ENCODE measurements at places on chromosomes 5 and 9.

- DNase-seq = peak; percentile 25
These were observed 232.1 kb downstream of the SH3GL2 start for GRCh38 chr9:17810728-17811571.

DNA sequence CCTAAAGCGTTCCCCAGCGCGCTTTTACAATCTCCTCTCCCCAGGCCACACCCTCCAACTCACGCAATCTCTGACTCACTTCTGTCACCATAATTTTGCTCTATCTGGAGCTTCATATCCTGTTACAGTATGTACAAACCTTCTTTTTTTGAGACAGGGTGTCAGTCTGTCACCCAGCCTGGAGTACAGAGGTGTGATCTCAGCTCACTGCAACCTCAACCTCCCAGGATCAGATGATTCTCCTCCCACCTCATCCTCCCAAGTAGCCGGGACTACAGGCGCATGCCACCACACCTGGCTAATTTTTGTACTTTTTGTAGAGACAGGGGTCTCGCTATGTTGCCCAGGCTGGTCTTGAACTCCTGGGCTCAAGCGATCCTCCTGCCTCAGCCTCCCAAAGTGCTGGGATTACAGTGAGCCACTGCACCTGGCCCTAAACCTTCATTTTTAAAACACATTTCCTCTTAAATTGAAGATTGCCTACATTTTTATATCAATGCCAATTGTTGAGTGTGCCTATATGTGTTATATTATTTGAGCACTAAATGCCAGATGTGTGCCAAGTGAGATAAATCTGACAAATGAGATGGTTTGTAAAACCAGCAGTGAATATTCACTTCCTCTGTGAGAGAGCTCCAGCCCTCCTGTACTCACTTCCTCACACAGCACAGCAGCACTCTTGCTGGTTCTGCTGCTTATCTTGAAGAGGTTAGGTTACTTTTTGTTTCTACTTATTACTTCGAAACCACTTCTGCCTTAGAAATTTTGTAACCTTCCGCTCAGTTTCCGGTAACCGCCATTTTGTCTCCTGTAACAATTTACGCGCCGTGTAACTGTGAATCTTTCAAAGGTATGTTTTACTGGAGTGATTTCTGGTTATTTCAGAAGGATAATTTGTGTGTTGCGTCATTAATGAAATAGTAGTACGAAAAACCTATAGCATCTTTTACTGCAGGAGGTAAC is 57.9 kb downstream of the DOCK8 start:
- peak; percentile 84 for DNase-seq

- no peak for DNase-seq
These were observed 174.9 kb upstream of the SMIM23 start for GRCh38 chr5:171610686-171611085.

GRCh38 chr5:115600766-115601165 is 1.5 kb downstream of the TICAM2 start:
- no peak for DNase-seq

DNA sequence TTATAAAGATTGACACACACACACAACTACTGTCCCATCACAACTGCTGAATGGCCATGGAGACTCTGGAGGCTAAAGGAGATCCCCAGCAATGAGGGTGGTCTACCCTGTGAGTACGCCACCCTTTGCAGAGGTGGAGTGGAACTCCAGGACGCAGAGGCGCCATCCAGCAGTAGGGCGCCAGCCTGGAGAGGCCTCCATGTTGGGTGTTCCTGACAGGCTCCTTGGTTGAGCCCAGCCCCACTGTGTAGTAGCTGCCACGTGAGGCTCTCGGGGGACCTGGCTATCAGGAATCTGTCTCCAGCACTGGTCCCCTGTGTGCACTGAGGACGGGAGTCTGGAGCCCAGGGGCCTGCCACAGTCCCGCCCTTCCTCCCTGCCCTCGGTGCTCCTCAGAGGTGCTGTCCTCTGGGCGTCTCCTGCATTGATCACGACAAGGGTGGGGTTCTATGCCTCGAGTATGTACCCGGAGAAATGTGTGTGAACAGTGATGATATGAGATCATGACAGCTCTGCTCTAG is 72.3 kb downstream of the DAP start:
- no peak for DNase-seq

DNA sequence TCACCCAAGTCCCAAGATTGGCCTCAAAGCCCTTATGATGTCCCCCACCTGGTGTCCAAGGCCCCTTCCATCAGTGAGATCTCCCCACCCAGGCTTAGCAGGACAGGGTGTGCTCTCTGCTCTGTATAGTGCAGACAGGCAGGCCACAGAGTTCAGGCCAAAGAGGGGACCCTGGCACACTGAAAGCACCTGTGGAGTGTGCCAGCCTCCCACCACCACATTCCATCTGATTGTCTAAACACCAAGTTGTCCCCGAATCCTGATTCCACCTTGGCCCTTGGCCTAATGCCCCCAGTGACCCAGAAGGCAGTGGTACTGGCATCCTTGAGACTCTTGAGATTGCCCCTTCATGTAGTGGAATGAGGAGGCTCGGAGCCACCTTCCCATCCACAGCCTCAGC is 5.4 kb downstream of the SPINK4 start:
- DNase-seq = no peak

DNA sequence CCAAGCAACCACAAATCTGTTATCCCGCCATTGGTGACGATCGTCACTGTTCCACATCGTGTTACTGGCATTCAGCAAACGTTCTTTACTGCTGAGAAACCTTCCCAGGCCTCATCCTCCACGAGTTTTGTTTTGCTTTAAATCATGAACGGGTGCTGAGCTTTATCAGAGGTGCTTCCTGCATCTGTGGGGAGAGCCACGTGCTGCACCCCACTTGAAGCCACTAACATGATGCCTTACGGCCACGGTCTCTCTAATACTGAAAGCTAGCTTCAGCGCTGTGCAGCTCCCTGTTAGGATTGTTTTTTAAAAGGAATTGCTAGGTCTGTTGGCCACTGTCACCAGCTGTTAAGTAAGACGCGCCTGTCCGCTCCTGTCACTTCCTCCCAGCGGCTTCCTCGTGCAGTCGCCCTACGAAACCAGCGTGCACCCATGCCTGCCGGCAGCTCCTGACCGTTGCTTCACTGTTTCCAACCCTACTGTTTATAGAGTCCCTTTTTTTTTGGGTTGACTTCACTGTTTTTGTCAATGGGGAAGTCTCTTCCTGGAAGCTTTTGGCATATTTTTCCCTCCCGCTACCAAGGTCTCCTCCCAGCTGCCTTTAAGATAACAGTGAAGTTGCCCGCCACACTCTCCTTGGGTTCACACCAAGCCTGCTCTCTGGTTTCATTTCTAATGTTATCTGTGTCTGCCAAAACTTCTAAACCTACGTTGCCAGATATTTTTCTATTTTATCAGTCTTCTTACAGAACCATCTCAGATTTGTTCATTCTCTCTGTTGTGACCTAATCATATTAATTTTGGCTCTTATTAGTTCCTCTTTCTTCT is 20.3 kb downstream of the LPCAT1 start:
- no peak for DNase-seq

- no peak for DNase-seq
These were observed 29.7 kb upstream of the ABO start for GRCh38 chr9:133304477-133305377.

DNA sequence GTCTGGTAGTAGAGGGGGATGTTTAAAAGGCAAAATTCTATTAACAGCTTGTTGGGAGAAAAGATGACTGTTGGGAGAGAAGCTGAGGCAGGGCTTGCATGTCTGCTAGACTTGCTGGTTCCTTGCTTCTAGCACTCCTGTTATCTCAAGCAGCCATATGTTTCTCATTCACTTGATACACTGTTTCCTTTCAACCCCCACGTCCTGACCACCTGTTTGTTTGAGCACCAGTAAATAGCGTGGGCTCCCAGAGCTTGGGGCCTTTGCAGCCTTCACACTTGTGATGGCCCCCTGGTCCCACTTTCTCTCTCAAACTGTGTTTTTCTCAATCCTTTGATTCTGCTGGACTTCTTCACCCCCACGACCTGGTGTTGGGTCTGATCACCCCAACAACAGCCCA is 111.7 kb upstream of the TMEM161B start:
- no peak for DNase-seq

GRCh38 chr9:5920860-5921328 is 30.2 kb downstream of the MLANA start:
- no peak for DNase-seq

DNA sequence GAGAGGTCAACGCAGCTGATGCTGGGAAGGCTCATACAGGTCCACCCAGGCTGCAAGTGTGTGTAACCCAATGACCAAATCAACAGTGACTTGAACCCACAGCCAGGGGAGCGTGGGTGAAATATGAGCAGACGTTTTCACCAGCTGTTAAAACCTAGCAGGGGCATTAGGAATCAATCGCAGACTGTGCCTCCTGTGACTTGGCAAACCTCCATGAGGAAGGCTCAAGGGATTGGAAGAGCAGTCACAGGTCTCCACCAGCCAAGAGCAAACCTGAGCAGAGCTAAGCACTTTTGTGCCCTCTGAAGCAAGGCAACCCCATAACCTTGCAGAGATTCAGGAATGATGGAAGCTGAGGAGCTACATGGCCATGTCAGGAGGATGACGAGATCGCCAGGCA is 25.5 kb downstream of the INSYN2B start:
- DNase-seq = no peak

- DNase-seq = no peak
These were observed 155.8 kb downstream of the DAB2IP start for GRCh38 chr9:121807069-121807822.

DNA sequence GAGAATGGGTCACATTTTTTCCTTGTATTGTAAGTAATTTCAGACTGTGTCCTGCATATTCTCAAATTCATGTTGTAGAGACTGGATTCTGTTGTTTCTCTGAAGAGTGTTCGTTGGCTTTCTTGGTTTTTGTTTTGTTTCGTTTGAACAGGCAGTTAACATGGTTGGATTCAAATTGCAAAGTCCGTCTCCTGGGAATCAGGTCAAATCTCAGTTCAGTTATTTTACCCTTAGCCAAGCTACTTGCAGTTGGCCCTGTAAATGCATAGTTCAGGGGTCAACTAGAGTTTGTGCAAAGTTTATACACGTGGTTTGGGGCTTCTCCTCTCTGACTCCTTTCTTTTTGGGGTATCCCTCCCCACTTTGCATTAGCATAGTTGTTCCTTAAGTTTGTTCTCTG is 21.7 kb upstream of the FBXW11 start:
- DNase-seq = no peak

DNA sequence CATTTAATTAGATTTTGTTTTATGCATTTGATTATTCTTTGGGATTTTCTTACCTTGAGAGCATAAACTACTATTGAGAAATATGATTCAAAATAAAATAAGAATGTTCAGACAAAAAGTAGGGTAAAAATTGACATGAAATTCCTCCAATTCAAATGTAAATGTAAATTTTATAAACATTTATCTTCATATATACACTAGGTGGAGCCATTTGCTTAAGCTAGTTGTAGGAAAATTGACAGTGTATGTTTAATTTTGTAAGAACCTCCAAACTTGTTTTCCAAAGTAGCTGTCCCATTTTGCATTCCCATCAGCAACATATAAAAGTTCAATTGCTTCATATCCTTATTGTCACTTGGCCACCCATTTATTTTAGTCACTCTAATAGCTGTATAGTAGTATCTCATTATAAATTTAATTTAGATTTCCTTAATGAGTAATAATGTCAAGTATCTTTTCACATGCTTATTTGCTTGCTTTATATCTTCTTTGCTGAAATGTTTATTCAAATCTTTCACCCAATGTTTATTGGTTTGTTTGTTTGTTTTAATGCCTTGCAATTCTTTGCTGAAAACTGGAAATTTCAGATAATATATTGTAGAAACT is 37.6 kb upstream of the SLCO6A1 start:
- no peak for DNase-seq

DNA sequence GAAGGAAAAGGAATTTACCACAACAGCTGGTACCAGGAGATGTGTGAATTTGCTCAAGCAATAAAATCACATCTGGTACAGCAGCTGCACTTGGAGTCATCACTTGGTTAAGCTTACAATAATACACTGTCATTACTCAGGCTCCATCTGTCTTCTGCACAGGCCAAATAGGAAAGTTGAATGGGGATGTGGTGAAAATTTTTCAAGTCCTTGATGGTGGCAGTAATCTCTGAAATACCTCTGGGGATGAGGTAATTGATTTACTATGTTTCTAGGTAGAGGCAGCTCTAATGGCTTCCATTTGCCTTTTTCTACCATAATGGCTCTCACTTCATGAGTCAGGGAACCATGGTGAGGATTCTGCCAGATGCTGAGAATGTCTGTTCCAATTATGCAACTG is 206.8 kb upstream of the ATP10B start:
- no peak for DNase-seq

DNA sequence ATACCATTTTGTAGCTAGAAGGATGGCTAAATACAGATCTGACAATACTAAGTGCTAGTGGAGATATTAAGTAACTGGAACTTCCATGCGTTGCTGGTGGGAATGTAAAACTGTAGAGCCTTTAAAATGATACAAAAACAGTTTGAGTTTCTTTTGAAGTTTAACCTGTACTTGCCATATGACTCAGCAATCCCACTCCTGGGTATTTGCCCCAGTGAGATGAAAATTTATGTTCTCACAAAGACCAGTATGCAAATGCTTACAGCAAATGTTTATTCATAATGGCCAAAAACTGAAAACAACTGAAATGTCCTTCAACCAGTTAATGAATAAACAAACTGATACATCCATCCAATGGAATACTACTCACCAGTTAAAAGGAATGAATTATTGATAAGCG is 137.3 kb downstream of the SLC12A2 start:
- no peak for DNase-seq

GRCh38 chr9:71483436-71483835 is 284.9 kb downstream of the CEMIP2 start:
- DNase-seq = no peak

DNA sequence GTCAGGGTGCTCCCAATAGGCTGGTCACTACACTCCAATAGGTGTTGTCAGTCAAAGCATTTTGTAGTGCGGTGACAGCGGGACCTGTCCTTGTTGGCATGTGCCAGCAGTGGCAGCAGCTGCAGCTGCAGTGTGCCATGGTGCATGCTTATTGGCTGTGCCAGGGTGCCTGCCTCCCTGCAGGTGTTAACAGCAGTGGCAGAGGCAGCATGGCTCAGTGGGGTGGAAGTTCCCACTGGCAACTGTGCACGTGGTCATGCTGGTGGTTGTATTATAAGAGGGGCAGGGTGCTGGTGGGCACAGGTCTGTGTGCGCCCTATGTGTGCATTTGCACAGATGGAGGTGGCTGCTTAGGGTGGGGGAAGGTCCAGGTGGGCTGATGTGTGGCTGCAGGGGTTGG is 133.7 kb upstream of the EDIL3 start:
- DNase-seq = no peak

Measured in naive thymus-derived CD4-positive, alpha-beta T cell (primary cell).